ENCODE measurements at places on chromosomes 2 and 18.

DNA sequence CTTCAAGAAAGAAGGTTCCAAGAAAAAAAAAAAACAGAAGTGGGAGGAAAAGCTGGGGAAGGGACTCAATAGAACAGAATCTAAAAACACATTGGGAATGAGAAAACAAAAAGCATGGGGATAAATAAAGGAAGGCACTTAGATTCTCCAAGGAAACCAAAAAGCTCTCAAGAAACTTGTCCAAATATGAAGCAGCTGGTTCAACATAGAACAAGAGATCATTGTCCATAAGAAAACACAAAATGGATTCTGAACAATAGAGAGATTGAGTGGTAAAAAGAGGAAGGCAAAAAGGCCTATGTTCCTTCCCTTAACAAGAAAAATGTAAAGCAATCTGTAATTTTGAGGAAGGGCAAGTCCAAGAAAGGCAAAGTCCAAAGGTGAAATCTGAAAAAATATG, 32.9 kb upstream of the ALK start:
- no peak for DNase-seq

DNA sequence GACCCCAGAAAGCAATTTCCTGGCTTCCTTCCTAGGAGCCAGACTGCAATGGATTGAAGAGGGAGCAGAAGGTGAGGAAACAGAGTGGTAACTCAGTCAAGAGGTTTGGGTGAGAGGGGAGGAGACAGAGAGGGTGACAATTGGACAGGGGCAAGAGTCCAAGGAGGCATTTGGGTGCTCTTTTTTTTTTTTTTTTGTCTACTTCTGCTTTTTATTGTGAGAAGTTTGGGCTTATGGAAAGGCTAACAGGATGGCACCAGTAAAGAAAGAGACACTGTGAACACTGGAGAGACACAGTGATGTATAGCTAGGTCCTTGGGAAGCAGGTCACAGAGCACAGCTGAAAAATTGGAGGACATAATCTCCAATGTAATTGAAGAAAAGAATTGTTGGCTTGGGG, 25.0 kb downstream of the CYBRD1 start:
- no peak for DNase-seq

DNA sequence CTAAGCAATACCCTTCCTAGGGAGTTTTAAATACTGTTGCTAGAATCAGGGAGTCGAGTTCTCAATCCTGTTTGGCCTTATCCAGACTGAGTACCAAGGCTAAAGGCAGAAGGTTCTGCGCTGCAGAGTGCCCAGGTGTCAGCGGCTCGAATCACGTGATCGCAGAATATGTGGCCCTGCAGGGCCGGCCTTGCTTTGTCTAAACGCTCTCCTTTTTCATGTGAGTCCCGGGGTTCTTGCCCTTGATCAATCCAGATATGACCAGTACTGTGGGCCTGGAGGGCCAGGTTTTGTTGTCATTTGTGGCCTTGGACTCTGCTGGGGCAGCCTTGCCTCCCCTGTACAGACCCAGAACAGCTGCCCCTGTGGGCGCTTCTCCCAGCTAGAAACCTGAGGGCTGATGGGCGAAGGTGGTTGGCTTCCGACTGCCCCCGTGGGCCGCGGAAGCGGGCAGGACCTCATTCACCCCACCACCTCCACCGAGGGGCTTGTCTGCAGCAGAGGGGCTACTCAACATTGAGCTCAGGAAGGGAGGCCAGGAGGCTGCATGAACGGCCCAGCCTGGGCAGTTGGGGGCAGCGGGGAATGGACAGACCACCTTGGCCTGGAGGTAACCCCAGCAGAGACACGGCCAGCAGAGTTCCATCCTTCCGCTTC, 225.0 kb downstream of the ALPK2 start:
- DNase-seq, result no peak

DNA sequence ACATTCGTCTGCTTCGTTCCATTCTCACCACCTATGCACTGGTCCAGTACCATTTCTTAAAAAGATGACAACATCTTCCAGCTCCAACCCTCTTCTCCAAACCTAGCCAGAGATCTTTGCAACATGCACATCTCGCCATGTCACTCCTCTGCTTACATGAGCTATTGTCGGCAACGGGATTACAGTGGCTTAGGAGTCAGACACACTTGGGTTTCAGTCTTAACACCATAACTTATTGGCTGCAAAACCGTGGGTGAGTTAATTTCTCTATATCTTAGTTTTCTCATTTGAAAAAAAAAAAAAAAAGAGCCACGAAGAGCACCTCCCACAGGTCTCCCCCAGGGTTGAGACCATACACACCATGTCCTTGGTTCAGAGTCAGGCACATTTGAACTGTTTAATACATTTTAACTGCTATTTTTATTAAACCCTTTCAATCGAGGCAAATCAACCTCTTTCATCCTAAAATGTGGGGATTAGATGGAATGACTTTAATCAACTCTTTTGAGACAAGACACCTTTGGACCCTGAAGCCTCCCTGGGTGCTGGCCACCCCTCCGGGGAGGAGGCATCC, 889 bp downstream of the ANKRD29 start:
- DNase-seq, result no peak

DNA sequence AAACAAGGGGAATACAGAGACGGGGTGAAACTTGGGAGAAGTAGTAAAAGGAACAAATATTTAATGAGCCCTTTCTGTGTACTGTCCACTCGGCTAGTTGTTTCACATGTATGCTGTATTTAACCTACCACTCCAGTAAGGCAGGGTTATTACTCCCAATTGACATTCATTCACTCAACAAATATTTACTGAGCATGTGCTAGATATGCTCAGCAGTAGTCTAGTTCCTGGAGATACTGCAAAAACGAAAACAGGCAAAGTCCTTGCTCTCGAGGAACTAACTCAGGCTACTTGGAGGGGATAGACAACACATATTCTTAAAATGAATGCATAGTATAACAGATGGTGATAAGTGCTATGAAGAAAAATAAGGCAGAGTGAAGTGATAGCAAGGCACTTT, 207.3 kb downstream of the SS18 start:
- DNase-seq, result no peak

DNA sequence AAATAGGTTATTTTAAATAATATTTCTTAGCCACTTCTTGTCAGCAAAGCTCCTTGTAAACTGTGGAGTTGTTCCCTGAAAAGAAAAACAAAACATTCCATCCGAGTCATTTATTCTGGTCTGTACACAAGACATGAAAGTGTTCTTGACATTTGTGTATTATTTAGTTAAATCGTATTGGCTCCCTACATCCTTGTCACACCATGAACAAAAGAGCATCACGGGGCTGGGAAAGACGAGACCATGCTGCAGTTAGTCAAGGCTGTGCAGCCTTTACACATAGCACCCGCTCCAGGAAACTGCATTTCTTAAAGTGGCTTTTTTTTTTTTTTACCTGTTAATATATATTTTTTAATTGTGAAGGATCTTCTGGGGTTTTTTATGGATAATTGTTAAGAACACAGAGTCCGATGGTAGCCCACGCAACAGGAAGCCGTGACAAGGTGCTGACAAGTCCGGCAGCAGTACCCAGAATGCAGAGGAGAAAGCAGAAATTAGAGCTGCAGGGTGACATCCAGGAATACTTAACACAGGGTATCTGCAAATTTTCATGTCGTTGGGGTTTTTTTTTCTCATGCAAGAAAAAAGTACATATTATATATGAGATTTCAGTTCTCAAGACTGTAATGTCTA, 588.4 kb downstream of the ARHGAP15 start:
- no peak for DNase-seq

DNA sequence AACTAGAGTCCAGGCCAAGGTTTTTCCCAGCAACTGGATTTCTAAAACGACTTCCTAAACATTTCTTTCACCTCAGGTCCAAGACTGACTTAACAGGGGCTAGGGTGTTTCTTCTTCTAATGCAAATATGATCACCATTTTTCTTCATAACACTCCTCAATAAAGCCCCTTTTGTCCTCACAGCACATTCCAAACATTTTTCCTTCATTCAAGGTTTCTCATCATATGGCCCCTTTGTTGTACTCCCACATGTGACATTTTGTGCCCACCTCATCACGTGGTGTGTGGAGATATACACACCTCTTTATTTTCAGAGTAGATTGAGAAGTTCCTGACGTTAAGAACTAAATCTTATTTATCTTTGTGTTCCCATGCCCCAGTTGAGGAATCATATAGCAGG, 3.9 kb upstream of the CDH7 start:
- DNase-seq, result no peak

GRCh38 chr2:231486851-231487596, 22.7 kb upstream of the NCL start:
- DNase-seq, result no peak

DNA sequence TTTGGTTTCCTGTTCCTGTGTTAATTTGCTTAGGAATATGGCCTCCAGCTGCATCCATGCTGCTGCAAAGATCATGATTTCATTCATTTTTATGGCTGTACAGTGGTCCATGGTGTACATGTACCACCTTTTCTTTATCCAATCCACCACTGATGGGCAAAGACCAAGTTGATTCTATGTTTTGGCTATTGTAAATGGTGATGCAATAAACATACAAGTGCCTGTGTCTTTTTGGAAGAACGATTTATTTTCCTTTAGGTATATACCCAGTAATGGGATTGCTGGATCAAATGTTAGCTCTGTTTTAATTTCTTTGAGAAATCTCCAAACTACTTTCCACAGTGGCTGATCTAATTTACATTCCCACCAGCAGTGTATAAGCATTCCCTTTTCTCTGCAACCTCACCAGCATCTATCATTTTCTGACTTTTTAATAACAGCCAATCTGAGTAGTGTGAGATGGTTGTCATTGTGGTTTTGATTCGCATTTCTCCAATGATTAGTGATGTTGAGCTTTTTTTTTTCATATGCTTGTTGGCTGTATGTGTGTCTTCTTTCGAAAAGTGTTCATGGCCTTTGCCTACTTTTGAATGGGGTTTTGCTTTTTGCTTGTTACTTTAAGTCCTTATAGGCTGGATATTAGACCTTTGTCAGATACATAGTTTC, 19.4 kb downstream of the EXOC6B start:
- no peak for DNase-seq

DNA sequence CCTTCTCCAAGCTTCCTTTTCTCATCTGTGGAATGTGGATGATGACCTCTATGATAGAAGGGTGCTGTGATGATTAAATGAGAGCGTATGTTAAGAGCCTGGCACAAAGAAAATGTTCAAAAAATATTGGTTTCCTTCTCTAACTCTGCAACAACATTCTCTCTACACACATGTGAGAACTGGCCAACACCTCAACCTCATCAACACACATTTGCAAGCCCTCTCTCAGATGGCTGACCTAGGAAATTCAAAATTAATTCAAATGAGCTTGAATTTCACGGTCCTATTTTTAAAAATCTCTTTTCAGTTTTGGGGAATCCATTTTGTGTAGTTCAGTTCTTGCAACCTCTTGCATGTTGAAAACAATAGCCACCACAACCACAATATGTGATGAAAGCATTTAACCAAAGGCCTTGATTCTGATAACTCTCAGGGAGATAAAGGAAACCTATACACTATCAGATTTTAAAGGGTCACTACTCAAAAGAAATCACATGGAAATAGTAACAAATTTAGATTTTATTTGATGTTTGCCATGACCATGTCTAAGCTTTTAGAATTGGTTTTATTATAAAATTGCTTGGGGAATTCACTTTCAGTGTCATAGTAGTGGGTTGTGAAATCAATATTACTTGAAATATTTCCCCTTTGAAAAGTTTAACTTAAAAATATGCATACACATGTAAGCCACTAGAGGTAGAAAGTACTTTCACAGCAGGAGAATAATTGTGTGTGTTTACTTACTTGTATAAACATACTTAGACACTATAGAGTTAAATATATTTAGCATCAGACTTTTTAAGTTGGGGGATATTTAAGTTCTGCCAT, 16.6 kb upstream of the NABP1 start:
- DNase-seq, result no peak

DNA sequence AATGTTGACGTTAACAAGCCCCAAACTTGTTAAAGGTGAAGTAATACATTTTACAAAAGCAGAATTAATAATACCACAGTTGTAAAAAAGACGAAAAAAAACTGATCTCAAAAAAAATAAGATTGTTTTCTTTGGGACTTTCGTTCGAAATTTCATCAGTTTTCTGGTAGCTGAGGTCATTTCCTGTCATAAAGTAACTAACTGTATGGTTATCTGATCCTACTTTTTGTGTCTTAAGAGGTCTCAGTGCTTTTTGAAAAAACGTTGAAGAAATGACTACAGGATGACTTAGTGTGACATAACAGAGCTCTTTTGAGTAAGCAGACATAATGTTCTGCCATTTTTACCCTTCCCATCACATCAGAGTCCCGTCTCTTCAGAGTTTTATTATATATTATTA, 79.3 kb downstream of the BIRC6 start:
- no peak for DNase-seq

GRCh38 chr2:53257287-53257686, 510.3 kb upstream of the CHAC2 start:
- no peak for DNase-seq

DNA sequence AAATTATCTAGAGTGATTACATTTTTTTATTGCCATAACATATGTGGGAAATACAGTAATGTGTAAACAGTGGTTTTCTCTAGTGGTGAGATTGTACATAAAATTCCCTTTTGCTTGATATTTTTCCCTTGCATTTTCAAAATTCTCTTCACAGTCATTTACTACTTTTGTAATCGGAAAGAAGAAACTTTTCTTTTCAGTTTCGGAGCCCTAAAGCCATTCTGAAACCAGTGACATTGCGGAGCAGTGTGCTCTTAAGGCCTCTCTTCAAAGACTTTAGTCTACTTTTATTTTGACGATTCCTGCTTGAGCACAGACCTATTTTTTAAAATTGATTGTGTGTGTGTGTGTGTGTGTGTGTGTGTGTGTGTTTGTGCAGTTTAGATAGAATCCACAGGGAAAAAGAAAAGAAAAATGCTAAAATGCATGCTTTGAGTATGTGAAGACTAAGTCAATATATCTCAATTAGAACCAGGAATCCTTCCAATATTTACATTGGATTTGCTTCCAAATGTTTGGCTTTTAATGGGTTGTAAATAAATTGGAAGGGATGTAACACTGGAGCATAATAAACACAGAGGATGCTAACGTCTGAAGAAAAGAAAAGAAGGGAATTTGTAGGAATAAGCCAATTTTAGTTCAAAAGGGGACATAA, 357.4 kb downstream of the RND3 start:
- no peak for DNase-seq

GRCh38 chr2:7014174-7014640, 97.0 kb downstream of the RNF144A start:
- DNase-seq, result peak; percentile 14

DNA sequence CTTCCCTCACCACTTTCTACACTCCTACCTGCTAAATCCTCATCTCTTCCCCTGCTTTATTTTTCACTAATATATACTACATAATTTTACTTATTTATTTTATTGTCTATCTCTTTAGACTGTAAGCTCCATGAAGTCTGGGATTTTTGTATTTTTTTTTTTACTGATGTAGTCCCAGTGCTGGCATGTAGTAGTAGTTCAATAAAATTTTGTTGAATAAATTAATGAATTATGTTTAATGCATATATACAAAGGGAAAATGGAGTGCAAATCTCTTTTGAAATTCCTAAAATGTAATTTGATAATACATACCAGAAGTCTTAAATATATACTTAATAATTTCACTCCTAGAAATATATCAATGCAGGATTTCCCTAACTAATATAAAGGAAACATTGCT, 7.1 kb upstream of the NABP1 start:
- DNase-seq, result no peak

All from activated gamma-delta T cell treated with Interleukin-2 at 50 U/mL for 16 hours (primary cell).